Muscle of back (tissue), 13 donors: ENCODE measurements at places on chromosomes 6 and 20. TPM values are rescaled to one million over a fixed set of nuclear protein-coding genes. Genes with fewer than 3 reads are reported as not detected.
A peak's percentile ranks its signal among the peaks of the same experiment; 100 is the strongest.

LAMA2 gene
- polyA plus RNA-seq = 140 TPM

SLC12A5 gene
- 0.71 TPM for polyA plus RNA-seq

GRCh38 chr6:81865712-81866111 lies 113.2 kb upstream of the TENT5A start:
- DNase-seq = no peak

DNA sequence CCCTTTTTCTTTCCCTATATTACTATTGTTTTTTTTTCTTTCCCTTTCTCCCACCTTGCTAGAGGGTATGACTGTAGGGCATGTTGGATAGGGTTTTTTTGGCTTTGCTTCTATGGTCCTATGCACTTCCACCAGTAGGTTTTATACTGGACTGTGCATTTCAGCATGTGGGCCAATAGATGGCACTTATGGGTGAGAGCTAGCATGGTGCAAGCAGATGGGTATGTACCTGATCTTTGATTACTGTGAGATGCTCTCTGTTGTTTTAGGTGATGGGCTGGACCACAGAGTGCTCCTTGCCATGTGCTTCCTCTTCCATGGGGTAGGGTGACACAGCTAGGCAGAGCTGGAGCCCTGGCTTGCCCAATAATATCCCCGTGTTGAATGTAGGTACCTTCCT lies 128.5 kb upstream of the CHD6 start:
- DNase-seq = no peak

DNA sequence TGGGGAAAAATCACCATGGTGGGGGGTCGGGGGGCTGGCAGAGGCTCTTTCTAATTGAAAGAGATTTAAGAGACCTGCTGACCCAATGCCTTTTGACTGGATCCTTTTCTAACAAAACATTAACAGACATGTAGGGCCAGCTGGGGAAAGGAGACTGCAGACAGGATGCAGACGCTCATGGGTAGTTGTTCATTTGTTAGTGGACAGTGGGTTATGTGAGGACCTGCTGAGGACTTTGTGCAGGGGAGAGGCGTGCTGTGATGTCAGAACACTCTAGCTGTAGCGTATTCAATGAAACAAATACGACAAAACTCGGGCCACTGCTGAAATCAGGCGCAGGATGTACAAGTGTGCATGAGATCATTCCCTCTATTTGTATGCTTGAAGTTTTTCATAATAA lies 1.2 kb downstream of the IP6K3 start:
- DNase-seq = no peak

- no peak for DNase-seq
These were observed 91.1 kb upstream of the PLN start for GRCh38 chr6:118456982-118457381.

DNA sequence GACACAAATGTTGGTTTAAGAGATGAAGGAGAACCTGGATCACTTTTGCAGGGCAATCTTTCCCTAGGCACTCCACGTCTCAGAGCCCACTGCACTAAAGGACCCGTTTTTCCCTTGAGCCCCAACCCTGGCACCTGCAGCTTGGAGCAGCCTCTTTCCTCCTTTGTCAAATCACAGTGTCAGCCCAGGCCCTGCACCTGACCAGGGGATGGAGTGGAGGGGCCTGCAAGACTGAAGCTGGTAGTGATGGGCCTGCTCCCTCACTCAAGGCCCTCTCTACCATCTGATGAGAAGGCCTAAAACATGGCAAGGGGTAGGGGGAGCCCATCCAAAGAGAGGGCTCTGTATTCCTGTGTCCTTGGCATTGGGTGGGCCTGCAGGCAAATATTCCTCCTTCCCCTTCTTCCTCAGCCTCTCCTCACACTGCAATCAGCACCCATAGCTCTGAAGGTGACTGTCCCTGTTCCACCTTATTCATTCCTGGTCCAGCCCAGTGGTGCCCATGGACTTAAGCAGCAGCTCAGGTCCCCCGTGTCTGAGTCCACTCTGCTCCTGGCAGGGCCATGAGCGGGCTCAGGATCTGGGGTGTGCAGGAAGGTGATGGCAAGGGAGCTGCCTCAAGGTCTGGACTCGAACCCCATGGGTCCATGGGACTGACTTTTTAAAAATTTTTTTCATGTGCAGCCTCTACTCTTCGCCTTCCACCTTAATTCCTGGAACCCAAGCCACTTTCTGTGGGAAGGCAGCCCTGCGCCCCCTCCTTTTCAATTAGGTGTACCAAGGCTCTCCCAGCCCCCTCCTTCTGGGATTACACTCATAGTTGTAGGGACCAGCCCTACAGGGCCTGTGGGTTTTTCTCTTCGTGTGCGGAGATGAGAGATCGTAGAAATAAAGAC lies 6.7 kb downstream of the RAET1G start:
- DNase-seq = no peak

GRCh38 chr6:17741507-17741906 lies 34.8 kb upstream of the NUP153 start:
- peak; percentile 34 for DNase-seq

GRCh38 chr20:62849431-62849830 lies 12.2 kb downstream of the TCFL5 start:
- DNase-seq = no peak

DNA sequence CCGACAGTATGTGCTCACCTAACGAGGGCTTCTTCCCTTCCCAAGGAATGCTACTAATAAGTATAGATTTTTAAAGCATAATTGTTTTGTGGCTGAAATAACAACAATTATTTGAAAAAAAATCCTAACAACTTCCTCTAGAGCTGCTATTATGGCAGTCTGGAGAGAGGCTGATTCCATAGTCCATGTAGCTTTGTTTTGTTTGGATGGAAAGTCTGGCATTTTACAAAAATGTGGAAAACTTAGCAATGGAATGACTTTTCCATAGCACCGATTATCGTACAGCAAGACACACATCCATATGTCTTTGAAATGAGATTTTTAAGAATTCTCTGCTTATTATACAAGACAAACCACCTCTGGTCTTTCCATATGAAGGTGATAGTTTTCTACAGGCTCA lies 252.4 kb upstream of the TAB2 start:
- DNase-seq = peak; percentile 48
